ENCODE measurements at places on chromosomes 1 and 21.

- DNase-seq: no peak
Measured at GRCh38 chr21:29305561-29305960, 6.8 kb downstream of the BACH1 start.

- DNase-seq: no peak
Measured at GRCh38 chr1:201223852-201224665, 33.4 kb downstream of the IGFN1 start.

DNA sequence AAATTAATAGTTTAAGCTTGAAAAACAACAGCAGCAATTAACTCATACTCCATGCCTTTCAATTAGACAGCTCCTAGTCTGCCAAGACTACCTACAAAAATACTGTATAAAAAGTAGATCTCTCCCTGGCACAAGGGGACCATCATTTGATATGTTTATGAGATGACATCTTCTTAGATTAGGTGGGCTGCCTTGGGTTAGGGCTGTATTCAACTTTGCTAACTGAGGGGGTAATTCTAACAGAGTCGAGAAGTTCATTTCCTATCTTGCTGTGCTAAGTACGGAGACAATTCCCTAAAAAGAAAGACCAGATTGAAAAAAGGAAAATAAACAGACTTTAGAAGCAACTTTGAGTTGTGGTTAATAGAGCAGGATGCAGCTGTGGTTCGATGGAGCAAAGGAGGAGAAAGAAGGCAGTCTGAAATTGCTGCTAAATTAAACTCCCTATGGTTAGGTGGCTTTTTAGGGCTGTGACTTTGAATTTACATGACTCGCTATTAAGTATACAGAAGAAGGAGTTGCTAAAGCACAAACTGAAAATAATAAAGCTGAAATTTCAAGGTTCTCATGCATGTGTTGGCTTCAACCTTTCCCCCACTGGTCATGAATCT, 75.4 kb downstream of the CDC7 start:
- DNase-seq: no peak

- no peak for DNase-seq
Measured at GRCh38 chr1:9817734-9818133, 6.0 kb downstream of the CLSTN1 start.

DNA sequence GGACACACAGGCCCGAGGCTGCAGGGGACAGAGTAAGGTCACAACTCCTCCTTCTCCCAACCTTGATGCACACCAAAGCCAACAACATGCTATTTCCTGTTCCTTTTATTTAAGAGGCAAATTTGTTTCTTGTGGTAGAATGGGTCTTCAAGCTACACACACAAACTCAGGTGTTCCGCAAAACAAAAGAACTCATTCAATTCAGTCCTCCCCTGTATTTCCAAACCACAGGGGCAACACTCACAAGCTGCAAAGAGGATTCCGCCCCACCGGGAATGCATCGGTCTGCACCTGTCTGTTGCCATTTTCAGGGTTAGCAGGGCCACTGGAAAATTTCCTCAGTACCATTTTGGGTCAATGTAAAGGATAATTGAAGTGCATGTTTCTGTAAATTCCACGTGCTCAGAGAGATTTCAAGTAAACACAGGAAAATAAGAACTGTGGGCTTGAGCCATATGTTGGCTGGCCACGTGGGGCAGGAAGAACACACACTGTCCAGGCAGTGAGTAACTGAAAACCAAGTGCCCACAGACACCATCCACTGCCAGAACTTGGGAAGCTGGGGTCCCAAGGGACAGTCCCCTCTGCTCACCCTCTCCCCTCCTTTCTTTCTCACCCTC, 145.2 kb upstream of the ERG start:
- DNase-seq: no peak

GRCh38 chr1:177351361-177352108, 180.8 kb downstream of the BRINP2 start:
- DNase-seq: no peak

DNA sequence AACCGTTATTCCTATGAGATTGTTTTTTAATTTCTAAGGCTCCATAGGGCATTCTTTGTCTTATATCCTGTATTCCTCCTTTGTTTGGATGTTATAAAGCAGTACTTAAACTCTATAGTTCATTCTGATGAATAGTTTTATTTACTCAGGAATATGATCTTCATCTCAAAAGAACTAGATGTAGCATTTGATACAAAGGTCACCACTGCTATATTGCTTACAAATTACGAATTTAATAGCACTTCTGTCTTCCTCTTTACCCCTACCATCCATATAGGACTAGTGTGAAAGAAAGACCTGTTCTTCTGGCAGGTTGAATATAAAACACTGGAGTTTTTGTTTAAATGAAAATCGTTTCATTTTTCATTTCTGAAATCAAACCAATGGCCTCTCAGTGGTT, 468.1 kb upstream of the CXADR start:
- no peak for DNase-seq

- DNase-seq: no peak
Measured at GRCh38 chr1:8943498-8944405, 1.9 kb upstream of the CA6 start.

GRCh38 chr1:241799416-241799815, 48.6 kb upstream of the EXO1 start:
- DNase-seq: no peak

GRCh38 chr21:40569357-40569756, 277.6 kb downstream of the DSCAM start:
- no peak for DNase-seq

- no peak for DNase-seq
Measured at GRCh38 chr1:218266356-218266755, 18.7 kb upstream of the RRP15 start.

DNA sequence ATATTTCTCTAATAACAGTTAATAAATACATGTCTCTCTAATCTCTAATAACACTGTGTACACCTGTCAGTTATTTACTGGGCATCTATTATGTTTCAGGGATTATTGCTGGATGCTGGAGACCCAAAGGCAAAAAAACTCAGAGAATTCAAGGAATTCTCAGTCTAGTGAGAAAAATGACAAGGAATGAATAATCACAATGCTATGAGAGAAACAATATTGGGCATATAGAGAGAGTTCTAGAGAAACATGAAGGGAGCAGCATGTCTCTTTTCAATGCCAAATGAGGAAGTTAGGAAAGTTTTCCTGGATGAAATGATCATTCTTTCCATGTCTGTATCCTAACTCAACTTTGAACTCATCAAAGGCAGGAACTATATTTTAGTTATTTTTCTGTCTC, 82.8 kb downstream of the TNFSF18 start:
- DNase-seq: no peak

- no peak for DNase-seq
Measured at GRCh38 chr1:109907190-109907774, 3.4 kb upstream of the CSF1 start.

- no peak for DNase-seq
Measured at GRCh38 chr21:29875036-29875716, 64.6 kb downstream of the GRIK1 start.

DNA sequence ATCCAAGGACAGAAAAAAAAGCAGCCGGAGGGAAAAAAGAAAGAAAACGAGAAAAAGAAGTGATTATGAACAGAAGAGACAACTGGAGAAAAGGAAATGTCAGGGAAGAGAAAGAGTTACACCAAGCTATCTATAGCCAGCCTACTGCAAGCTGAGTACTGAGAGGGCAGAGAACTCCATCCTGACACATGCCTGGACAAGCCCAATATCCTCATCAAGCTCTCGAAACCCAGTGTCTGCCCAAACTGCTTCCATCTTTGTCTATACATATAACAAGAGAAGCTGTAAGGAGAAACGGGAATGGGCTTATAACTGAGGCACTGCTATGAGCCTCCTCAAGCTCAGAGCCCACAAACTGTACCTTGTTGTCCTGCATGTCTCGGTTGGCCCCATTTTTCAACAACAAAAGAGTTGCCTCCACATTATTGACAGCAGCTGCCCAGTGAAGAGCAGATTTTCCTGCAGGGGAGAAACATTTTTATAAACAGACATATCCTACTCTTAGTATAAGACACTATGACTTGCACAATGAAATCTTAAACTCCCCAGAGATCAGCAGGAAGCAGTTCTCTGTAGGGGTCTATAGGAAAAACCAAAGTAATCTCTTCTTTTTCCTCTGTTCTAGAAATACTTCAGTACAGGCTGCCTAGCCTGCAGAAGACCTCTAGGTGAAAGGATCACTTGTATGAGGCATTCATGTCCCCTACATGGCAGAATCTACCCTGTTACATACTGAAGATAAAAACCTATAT, 21.2 kb upstream of the ADAM30 start:
- DNase-seq: peak; percentile 62

GRCh38 chr21:43957611-43958362, 54.3 kb upstream of the TRAPPC10 start:
- no peak for DNase-seq

- DNase-seq: no peak
Measured at GRCh38 chr1:177798614-177799013, 171.2 kb downstream of the SEC16B start.

DNA sequence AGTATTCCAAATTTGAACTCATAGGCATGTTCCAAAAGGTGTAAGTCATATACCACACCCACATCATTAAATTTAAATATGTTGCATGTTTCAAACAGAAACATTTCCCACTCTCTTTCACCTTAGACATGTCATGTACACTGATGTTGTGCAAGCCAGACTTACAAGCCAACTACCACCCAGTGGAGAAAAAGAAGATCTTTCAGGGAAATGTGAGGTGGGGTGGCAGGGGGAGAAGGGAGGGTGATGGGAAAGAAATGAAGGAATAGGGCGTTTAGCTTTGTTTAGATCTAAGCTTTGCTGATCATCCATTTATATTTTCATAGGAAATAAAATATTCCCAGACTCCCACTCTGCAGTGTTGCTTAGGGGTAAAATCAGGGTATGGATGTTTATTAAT, 1.6 kb downstream of the NEGR1 start:
- no peak for DNase-seq

DNA sequence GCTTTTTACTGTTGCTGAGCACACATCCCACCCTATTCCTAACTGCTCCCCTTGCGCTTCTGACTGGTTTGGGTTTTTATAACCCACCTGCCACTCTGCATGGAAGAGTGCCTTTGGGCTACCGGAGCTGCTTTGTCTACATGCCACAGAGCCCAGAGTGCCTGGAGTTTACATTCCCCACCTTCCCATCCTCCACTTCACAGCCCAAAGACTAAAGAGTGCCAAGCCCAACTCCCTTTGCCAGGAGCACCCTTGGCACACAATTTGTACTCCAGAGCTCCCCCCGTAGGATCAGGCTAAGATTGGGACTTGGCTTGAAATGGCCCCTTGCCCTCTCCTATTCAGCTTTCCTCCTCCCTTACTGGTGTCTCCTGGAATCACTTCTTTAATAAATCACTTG, 63.3 kb downstream of the LHX9 start:
- no peak for DNase-seq

DNA sequence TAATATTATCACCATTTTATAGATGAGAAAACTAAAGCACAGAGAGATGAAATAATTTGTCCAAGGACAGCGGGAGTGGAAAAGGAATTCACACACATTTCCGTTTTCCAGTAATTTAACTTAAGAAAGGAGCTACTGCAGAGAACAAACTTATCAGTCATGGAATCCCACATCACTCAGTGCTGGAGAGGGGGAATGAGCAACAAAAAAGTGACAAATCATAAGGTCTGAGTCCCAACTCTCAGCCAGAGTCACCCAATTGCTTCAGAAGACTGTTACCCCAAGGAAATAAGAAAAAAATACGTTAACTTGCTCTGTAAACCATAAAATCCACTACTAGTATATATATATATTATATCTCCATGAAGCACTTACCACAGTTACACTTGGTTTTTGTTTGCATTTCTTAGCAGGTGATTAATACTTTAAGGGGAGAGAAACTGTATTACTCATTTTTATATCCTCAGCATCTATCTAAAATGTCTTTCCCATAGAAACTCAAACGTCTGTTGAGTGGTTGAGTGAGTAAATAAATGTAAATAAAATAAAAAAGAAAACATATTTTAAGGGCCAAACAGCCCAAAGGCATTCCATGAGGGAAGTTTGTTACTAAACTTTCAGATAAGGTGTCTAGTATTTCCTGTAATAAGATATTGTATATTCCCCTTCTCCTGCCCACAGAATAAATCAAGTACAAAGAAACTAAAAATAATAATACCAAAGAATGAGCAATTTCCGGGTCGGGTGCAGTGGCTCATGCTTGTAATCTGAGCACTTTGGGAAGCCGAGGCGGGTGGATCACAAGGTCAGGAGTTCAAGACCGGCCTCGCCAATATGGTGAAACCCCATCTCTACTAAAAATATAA, 76.8 kb downstream of the SLC45A1 start:
- DNase-seq: no peak

DNA sequence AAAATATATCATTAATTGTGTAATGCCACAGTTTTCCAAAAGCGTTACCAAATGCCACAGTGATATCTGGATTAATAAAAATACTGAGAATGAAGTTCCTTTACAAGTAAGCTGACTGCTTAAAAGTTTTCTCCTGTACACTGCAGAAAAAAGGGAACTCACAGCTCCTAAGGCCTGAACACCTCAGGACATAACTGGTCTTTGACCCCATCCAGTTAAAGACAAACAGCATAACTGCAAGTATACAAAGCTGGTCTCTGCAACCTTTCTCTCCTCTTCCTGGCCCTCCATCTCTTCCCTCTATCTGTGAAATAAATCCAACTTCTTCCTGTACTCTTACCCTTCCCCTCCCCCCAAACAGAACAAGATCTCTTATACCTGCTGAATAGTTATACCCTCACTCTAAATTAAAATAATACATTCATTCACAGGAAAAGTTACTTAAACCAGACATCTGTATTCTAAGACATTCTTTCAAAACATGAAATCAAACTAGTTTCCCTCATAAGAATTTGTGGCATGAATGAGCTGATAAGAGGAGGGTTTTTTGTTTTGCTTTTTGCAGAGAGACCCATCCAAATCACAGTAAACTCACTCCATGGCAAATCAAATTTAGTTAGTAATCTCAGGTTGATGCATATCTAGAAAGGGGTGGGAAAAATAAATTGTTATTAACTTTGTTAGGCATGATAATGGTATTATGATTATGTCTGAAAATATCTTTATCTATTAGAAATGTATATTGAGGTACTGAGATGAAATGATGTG, 2.9 kb downstream of the DIPK1A start:
- DNase-seq: no peak

- DNase-seq: no peak
Measured at GRCh38 chr1:100583827-100584226, 45.9 kb downstream of the GPR88 start.

Measured in NCI-H1105 treated with DMSO at 0.1 percent for 48 hours (cell line).